ENCODE measurements at places on chromosomes 4 and X.

DNA sequence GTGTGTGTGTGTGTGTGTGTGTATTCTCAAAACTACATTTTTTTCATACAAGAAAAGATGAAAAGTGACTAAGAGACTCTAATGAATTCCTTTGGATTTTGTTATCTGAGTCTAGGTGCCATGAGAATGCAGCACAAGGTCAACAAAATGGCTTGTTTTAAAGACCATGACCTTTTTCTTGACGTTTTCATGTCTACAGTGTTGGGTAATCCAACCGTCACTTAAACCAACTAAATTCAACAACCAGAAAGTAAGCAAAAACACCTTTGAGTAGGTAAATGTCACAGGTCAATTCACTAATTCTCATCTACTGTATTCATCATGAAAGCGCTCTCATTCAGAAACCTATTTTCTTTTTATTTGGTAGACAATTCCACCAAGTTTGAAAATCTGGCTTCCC lies 3.1 kb downstream of the SMARCA1 start:
- no peak for DNase-seq

DNA sequence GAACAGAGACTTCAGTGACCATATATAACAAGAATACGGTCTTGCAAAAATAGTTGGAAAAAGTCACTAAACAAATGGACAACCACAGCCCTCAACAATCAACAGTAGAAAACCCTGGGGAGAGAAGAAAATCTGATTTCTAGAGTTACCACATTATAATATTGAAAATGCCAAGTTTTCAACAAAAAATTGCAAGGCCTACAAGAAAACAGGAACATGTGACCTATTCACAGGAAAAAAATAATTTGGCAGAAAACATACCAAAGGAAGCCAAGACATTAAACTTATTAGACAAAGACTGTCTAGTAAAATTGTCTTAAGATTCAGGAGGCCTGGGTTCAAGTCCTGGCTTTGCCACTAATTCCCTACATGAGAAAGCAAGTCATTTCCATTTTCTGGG lies 64.7 kb downstream of the ARHGEF9 start:
- no peak for DNase-seq

DNA sequence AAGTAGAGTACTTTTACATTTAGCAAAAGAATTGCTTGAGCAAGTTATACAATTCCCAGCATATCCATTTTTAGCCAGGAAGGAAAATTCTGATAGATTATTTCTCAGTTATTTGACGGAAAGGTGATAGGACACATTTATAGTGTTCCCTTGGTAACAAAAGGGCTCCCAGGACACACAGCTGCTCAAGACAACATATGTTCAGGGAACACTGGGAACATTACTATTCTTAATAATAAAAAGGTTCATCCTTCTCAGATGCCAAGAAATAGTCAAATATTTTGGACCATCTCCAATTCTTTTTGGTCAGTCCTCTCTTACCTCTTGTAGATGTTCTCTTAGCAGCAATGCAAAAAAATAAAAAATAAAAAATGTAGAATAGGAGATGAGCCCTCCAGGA lies 66.8 kb upstream of the SMAD1 start:
- DNase-seq = peak; percentile 30

DNA sequence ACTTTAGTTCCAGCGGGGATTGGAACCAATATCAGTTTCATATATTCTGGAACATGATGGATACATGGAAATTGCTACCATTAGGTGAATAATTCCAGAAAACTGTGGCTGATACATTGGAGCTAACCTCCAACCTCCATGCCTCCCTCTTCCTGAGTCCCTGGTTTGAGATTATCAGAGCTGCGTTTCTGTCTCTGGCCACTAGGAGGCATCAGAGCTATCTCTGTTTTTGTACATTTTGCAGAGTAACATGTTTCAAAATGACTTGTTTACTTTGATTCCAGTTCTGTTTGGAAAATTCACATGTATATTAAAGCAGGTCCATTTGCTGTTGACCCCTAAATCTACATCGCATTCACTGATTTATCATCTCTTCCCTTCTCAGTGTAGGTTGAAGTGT lies 2.4 kb upstream of the RAB40AL start:
- DNase-seq = peak; percentile 20

GRCh38 chrX:39998636-39999406 lies 98.9 kb downstream of the BCOR start:
- DNase-seq = no peak

GRCh38 chr4:137890812-137891211 lies 351.3 kb downstream of the SLC7A11 start:
- DNase-seq = no peak

- DNase-seq = no peak
Observed at GRCh38 chr4:3075652-3075981, 1.1 kb downstream of the HTT start.

DNA sequence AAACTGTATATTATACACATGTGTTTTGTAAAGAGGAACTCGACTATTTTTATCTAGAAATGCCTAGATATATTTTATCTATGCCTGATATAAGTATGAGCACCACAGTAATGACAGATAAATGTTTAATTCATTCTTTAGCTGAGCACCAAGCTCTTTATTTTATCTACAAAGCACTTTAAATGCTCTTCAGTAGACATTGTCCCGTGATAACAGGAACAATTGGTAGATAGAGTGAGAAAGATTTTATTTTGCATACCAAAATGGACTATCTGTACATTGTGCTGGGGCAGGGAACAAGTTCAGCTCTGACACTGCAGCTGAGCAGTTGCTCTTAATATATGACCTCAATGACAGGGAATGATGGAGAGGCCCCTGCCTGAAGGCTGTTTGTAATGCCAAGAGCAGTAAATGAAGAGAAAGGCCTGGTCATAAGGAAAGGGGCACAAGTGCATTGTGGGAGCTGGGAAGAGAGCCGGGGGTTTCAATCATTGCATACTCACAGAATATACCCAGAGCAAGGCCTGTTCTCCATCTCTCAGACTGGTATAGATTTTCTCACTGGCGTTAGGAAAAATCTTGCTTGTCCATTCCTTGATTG lies 57.3 kb downstream of the SEPTIN11 start:
- DNase-seq = no peak

DNA sequence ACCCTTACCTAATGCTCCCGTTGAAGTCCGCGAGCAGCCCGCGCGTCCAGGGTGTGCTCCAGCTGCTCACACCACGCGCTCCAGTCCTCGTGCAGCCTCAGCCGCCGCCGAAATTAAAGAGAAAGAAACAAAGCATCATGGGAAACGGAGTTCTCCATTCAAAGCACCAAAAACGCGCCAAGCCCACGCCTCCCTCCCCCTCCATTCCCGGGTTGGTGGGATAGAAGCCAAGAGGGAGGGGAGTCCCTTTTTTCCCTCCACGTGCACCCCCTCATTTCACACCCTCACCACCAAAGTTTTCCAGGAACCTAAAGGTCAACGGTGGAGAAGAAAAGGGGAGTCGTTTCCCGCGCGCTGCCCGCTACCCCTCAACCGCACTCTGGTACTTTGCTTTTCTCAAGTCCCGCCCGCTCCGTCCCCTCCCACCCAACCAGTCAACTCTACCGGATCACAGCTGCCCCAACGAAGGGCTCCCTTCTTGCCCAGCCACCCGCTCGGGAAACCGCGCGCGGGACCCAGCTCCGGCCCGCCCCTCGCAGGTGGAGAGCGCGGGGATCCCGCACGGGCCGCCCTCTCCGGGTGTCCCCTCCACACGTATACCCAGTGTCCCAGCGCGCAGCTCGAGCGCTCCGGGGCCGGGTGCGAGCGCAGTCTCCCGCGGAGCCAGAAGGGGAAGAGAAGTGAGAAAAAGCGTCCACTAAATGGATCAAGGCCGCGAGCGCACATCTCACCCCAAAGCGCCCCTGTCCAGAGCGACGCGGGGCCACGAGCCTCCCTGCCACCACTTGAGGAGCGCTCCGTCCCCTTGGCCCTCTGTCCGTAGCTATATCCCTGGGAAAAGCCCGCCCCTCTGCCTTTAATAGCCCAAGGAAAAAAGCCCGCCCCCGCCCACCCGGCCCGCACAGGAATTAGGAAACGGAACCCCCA lies 65.1 kb upstream of the CCDC160 start:
- no peak for DNase-seq

DNA sequence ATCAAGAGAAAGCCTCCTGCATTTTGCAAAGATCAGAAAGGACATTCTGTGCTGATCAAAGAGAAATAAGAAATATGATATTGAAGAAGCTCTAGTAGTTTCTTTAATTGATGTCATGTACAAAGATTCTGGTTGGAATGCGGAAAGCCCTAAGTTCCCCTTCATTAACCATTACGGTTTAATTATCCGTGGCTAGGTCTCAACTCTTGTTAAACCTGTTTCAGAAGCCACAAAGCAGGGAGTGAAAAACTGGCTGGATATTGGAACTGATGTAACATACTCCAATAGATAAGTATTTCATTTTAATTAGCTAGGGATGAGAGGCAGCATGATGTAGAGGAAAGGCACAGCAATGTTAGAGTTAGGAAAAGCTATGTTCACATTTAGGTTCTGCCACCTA lies 55.7 kb downstream of the SPANXN3 start:
- no peak for DNase-seq

DNA sequence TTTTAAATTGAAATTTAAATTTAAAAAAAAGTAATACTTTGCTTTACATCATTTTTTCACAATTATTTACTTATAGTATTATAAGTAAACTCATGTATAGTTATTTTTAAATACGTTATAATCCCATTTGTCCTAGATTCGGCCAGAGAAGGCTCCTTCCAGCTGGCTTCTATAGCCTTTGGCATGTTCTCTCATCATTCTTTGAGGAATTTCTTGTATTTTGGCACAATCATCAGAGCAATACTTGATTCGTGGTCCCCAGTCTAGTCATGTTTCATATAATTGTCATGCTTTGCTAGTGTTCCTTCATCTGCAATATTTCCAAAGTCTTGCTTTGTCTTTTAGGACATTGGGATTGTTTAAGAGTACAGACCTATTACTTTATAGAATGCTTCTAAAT lies 1037.9 kb upstream of the AGA start:
- no peak for DNase-seq

DNA sequence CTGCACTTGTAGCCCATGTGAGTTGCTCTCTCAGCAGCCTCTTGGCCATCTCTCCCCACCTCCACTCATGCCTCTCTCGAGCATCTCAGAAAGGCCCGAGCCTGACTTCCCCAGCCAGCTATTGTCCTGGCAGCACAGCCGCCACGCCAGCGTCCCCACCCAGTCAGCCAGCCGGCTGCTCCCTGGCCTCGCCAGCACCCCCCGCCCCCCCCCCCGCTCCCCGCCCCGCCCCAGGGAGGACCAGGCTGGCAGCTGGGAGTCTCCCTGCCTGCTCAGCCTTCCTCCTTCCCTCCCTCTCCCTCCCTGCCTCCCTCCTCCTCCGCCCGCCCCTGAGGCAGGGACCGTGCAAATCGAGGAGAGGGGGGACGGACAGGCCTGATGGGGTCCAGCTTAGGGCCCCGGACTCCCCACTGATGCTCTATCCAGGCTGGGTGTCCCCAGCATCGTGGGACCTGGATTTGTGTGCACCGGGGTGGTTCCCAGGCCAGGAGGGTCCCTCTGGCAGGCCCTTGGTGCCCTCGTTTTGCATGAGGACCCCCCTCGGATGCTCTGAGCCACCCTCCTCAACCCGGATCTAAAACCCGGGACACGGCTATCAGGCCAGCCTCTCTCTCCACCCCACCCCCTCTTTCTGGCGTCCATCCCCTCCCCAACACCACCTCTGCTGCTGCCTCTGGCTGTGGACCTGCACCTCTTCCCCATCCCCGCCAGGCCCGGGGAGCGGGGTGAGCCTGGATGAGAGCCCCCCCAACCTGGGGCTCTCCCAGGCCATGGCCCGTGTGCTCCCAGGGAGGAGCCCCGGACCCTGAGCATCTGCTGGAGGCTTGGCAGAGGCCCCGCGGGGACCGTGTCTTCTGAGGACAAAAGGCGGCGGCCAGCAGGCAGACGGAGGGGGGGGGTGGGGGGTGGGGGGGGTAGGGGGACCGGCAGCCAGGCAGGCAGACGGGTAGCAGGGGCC lies at the start of gene GPR173:
Gene GPR173 (plus strand): TSS at position 621 of the 958 bp plus-strand sequence. CDS start 27,833 bp downstream, outside the sequence.
- peak; percentile 73 for DNase-seq

Measured in myocyte (in vitro differentiated cells).